ENCODE measurements at places on chromosomes 5 and 9.

- DNase-seq, result no peak
Measured at GRCh38 chr5:142115937-142116614, 7.5 kb downstream of the NDFIP1 start.

DNA sequence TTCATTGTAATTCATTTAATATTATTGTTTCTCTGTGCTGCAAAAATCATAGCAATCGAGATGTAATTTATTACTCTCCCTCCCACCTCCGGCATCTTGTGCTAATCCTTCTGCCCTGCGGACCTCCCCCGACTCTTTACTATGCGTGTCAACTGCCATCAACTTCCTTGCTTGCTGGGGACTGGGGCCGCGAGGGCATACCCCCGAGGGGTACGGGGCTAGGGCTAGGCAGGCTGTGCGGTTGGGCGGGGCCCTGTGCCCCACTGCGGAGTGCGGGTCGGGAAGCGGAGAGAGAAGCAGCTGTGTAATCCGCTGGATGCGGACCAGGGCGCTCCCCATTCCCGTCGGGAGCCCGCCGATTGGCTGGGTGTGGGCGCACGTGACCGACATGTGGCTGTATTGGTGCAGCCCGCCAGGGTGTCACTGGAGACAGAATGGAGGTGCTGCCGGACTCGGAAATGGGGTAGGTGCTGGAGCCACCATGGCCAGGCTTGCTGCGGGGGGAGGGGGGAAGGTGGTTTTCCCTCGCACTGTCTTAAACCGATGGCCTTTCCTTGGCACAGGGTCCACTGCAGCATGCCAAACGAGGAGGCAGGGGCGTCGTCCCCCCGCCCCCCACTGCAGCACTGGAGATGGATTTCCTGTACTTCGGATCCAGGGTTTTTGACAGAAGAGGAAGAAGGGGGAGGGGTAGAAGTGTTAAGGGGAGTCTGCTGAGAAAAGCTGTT, at the start of gene APC:
Gene APC, plus strand, starts transcription at position 423 of the 728 bp plus-strand sequence. CDS start 17,006 bp downstream, outside the sequence.
- DNase-seq, result peak; percentile 96

DNA sequence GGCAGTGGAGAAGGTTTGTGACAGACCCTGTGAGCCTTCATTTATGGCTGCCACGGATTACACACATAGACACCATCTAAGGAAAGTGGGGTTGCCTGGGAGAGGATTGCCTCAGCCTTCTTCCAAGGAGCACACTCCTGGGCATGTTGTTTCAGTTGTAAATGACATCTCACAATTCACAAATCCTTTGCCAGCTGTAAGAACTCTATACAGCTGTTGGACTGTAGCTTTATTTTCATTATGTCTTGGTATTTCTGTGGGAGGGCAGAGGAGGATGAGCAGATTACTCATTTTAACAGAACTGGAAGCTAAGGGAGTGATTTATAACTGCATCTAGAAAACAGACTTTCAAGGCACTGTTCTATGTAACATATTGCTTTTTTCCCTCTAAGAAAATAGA, 25.6 kb downstream of the MELK start:
- no peak for DNase-seq

- no peak for DNase-seq
Measured at GRCh38 chr5:21649969-21650368, 1203.2 kb downstream of the CDH12 start.

DNA sequence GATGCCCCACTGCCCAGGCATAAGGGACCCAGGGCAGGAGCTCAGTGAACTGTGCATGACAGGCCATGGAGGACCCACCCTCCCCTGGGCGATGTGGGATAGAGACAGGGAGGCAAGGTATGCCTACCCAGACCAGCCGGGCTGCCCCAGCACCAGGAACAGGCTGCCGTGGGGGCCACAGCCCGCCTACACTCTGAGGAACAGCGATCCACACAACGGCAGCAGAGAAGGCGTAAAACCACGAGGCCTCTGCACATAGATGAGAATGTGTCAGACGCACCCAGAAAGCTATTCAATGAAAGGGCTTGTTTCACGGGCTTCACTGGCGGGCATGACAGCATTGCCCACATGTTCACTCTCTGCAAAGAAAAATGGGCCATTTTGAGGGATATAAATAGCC, 49.5 kb downstream of the SEMA4D start:
- DNase-seq, result peak; percentile 97

- peak; percentile 45 for DNase-seq
Measured at GRCh38 chr9:71908825-71909224, 2.2 kb downstream of the ABHD17B start.

- DNase-seq, result no peak
Measured at GRCh38 chr5:16312785-16313184, 133.2 kb upstream of the MARCHF11 start.

DNA sequence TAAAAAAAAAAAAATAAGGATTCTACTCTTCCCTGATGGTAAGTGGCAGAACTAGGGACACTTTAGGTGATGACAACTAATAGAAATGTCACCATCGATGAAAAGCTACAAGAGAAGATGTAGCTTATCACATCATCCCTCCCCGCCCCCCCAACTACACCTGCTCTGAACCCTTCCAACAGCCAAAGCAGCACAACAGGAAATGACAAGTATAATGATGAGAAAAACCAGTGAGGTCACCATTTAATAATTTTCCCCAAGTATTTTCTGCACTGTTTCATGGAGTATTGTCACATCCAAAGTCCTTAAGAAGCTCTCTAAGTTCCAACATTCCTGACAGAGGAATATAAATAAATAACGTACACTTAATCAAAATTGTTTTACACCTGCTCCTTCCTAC, 221.4 kb downstream of the EFNA5 start:
- no peak for DNase-seq

DNA sequence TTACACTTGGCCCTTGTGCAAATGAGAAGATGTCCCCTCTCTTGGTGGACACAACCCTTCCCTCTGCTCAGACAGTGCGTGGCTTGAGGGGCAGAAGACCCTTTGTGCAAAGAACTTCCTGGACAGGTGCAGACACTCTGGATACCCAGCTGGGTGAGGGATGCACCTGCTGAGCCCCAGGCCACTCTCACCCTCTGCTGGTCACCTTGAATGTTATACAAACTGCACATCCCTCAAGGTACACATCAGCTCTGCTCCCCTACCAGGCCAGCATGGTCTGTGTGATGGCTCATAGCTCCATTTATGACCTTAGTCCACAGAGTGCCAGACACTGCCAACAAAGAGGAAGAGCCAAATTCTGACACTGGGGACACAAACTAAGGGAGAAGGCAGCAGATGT, 3.1 kb upstream of the DIRAS2 start:
- DNase-seq, result no peak

DNA sequence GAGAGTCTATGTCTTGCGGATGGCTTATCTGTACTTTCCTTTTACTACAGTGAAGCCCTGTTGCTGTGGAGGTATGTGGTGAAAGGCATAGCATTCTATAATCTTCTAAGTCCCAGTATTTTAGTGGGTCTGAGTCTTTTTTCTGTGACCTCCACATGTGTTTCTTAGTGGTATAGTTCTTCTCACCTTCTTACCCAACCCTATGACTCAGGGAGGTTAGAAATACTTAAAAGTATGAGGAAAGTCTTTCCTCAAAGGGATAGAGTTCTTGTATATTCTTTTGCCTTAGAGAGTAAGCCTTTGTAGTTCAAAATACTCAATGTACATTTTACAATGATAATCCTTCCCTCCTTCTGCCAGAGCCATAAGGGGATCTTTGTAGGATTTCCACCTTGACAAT, 621.9 kb upstream of the CTNND2 start:
- no peak for DNase-seq

GRCh38 chr5:59471463-59471862, 422.1 kb downstream of the PDE4D start:
- DNase-seq, result no peak

- no peak for DNase-seq
Measured at GRCh38 chr9:75106857-75107256, 18.5 kb downstream of the OSTF1 start.
